ENCODE measurements at places on chromosomes 4 and X.

DNA sequence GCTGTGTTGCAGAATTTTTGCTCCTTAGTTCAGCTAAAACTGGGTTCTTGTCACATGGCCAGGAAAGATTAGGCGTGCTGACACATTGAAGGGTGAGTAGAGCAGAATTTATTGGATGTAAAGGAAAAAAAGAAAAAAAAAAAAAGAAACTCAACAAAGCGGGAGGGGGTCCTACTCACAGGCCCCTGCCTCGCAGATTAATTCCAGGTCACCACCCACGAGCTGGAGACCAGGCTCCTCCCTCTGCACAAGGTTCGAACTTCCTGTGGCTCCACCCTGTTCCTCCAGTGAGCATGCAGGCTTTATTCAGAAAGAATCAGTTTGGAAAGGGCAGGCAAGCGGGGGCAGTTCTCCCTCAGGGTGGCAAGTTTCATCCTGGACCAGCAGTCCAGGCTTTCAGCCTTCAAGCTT, 17.1 kb downstream of the MGST2 start:
- no peaks in the 10 kb centered on the region for H3K36me3 ChIP-seq
- H3K27ac ChIP-seq: no peak overlapping the region
- no peaks in the 10 kb centered on the region for H3K27me3 ChIP-seq
- no peak overlapping the region for H3K4me3 ChIP-seq
- H3K4me1 ChIP-seq: no peaks in the 10 kb centered on the region

GRCh38 chr4:2044119-2044485, 15.0 kb upstream of the NAT8L start:
- DNase-seq: no peak
- no peak overlapping the region for H3K27ac ChIP-seq
- H3K4me1 ChIP-seq: peaks cover 7% of the 10 kb centered on the region
- H3K36me3 ChIP-seq: no peaks in the 10 kb centered on the region

GRCh38 chr4:144574000-144574399, 72.0 kb upstream of the HHIP start:
- H3K36me3 ChIP-seq: no peaks in the 10 kb centered on the region
- no peak for DNase-seq
- H3K27me3 ChIP-seq: no peaks in the 10 kb centered on the region
- no peak overlapping the region for H3K4me3 ChIP-seq
- H3K27ac ChIP-seq: no peak overlapping the region
- peaks cover 14% of the 10 kb centered on the region for H3K4me1 ChIP-seq

DNA sequence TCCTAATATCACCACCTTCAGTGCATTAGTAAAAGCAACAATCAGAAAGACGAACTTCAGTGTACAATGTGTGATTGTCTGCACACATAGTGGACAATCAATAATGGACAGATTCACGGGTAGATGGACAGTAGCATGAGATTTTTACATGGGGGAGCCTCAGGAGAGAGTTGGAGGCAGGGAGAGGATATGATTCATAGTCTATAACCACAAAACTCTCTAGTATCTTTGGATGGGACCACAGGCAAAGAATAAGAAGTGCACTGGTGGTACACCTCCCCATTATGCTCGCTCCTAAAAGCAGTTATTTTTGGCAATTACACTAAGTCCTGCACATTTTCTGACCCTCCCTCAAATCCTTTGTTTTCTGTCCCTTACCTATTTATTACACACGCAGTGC, 624.4 kb upstream of the ACTRT1 start:
- no peak overlapping the region for H3K27ac ChIP-seq
- H3K36me3 ChIP-seq: no peaks in the 10 kb centered on the region

DNA sequence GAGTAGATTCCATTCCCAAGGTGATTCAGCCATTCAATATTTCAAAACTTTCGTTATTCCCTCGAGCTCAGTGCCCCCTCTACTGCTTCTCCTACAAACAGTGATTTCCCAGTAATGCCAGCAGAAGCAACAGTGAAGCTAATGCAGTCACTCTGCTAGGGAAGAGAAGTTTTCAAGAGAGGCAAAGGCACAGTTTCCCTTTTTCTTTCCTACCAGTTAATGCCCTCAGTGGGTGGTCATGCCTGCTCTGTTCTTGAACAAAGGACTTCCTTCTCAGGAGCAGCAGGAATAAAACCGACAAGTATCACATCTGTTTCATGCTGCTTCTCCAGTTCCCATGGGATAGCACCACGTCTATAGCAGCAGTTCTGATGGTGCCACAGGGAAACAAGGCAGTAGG, 317.2 kb downstream of the TENM3 start:
- H3K4me1 ChIP-seq: no peaks in the 10 kb centered on the region
- H3K27me3 ChIP-seq: no peaks in the 10 kb centered on the region
- H3K36me3 ChIP-seq: no peaks in the 10 kb centered on the region
- H3K27ac ChIP-seq: no peak overlapping the region
- DNase-seq: no peak

GRCh38 chr4:3122081-3122563, 47.6 kb downstream of the HTT start:
- peaks cover 14% of the 10 kb centered on the region for H3K36me3 ChIP-seq
- no peaks in the 10 kb centered on the region for H3K4me1 ChIP-seq
- no peak for DNase-seq
- no peaks in the 10 kb centered on the region for H3K27me3 ChIP-seq
- H3K4me3 ChIP-seq: no peak overlapping the region
- no peak overlapping the region for H3K27ac ChIP-seq

DNA sequence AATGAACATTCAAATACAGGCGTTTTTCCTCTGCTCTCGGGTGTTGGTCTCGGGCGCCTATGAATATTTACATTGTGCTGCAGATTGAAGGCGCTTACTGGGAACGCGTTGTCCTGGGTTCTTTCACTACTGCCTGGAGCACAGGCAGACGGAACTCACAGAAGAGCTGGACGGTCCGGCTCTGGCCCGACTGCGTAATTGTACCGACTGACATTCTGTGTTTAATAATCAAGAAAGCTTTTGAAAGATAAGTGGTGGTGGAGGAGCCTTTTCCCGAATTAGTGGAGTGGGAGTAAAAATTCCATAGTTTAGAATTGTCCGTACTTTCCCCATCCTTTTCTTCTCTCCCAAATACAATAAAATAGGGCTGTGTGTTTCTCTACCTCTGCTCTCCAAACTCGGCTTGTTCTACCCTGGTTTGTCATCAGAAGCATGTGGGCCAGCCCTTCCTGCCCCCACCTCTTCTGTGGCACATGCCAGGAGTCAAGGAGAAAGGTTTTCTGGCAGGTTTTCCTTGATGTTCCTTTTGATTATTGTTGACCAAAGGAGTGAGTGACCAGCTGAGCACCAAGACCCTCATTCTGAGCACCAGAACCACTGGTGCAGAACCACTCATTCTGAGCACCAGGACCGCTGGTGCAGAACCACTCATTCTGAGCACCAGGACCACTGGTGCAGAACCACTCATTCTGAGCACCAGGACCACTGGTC, 2.3 kb downstream of the FHDC1 start:
- no peak for DNase-seq
- H3K36me3 ChIP-seq: no peaks in the 10 kb centered on the region
- H3K4me1 ChIP-seq: peaks cover 9% of the 10 kb centered on the region
- H3K27me3 ChIP-seq: no peaks in the 10 kb centered on the region

All from PC-3 (cell line).